NCI-H1930 (cell line): ENCODE measurements at places on chromosomes 16 and 17.
A peak's percentile ranks its signal among the peaks of the same experiment; 100 is the strongest.

GRCh38 chr16:27311448-27311830, 2.3 kb upstream of the IL4R start:
- no peak for DNase-seq

DNA sequence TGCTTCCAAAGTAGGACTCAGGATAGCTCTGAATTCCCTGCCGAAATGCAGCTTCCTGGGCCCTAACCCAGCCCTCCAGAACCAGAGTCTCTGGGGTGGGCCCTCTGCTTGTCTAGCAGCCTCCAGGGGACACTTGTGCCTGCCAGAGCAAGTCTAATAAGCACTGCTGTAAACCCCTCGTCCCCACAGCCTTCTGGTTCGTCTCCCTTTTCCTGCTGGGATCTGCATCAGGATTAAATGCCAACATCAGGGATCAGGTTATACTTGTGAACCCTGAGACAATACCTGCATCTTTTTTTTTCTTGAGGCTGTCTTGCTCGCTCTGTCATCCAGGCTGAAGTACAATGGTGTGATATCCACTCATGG, 282.0 kb downstream of the SEC14L1 start:
- DNase-seq, result no peak

DNA sequence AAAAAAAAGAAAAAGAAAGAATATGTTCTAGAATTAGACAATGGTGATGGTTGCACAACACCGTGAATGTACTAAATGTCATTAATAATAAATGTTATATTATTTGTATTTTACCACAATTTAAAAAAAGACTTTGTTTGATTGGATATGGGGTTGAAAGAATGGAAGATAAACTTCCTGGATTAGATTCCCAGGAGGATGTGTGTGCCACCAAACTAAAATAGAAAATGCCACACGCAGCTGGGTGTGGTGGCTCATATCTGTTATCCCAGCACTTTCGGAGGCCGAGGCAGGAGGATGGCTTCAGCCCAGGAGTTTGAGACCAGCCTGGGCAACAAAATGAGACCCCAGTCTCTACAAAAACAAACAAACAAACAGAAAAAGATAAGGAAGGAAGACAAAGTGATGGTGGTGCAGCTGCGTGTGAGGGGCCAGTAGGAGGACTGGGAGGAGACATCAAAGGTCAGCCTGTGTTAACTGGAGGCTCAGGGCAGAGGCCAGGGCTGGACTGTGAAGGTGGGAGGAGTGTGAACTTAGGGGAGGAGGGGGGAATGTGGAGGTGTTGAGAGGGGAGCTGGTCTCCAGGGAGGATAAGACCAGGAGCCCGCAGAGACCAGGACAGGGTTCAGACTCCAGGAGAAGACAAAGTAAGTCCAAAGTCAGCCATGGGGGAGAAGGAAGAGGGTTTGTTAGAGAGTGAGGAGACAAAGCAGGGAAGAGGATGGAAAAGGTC, 4.1 kb downstream of the PECAM1 start:
- no peak for DNase-seq

- DNase-seq, result no peak
These were observed 38.2 kb downstream of the TK2 start for GRCh38 chr16:66511602-66512271.

GRCh38 chr17:35923609-35924114, 6.9 kb downstream of the RDM1 start:
- DNase-seq, result no peak

DNA sequence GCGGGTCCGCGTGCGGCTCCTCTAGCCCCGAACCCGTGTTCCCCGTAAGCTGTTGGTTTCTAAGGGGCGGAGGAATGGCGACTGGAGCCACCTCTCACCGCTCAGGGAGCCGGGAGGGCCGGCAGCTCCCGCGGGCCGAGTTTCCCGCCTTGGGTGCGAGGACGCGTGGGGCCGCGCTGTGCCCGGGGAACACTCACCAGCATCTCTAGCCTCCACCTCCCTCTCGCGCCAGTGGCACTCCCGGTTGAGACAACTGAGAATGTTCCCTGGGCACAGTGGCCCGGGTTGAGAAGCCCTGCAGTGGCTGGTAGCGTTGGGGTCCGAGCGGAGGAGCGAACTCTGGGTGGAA, 560 bp downstream of the TELO2 start:
- DNase-seq, result no peak

- no peak for DNase-seq
These were observed 63.6 kb downstream of the SHISA6 start for GRCh38 chr17:11304568-11304967.

DNA sequence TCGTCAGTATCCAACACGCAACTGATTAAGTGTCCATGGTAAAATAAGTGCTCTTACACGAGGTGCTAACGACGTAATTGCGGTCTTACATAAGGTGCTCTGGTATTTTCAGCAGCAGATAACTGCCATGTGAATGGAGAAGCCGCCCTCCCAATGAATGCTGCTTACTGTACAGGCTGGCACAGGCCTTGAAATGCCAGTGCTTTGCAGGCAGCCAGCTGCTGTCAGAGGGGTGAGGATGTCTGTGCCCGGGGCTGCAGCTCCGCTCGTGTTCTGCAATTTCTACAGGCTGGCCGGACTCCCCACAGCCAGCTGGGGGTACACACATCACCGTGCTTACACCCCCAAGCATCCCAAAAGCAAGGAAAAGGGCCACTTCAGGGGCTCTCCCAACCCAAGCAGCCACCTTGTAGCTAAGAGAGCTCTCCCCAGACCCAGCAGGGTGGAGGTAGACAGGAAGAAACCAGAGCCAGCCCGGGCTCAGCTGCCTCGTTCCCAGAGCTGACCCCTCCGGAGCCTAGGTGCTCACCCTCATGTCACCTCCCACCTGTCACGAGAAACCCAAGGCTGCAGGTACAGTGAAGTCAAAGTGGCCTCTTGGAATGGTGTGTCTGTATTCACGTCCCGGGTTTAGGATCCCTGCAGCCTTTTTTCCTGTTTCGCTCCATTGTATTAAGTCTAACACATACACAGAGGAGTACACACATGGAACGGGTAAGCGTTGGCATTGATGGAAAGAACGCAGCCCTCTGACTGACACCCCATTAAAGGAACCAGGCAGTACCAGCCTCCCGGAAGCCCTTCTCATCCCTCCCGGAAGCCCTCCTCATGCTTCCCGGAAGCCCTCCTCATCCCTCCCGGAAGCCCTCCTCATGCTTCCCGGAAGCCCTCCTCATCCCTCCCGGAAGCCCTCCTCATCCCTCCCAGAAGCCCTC, 27.2 kb upstream of the RPH3AL start:
- DNase-seq, result no peak

- no peak for DNase-seq
These were observed 95.2 kb upstream of the AXIN2 start for GRCh38 chr17:65656390-65657250.

- DNase-seq, result no peak
These were observed 65.6 kb downstream of the XYLT1 start for GRCh38 chr16:17404941-17405689.

DNA sequence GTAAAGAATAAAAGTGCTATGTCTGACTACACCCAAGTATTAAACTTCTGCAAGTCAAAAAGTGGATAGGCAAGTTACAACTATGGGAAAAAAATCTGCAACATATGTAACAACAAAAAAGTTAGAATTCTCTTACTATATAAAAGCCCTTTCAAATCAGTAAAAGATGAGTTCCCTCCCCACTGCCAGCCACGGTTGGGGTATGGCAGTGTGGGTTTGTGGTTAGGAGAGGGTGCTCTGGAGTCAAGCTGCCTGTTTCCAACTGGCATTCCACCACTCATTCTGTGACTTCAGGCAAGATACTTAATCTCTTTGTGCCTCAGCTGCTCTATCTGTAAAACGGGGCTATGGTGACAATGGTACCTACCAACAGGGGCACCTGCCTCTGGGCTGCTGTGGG, 26.6 kb upstream of the MFSD6L start:
- no peak for DNase-seq

DNA sequence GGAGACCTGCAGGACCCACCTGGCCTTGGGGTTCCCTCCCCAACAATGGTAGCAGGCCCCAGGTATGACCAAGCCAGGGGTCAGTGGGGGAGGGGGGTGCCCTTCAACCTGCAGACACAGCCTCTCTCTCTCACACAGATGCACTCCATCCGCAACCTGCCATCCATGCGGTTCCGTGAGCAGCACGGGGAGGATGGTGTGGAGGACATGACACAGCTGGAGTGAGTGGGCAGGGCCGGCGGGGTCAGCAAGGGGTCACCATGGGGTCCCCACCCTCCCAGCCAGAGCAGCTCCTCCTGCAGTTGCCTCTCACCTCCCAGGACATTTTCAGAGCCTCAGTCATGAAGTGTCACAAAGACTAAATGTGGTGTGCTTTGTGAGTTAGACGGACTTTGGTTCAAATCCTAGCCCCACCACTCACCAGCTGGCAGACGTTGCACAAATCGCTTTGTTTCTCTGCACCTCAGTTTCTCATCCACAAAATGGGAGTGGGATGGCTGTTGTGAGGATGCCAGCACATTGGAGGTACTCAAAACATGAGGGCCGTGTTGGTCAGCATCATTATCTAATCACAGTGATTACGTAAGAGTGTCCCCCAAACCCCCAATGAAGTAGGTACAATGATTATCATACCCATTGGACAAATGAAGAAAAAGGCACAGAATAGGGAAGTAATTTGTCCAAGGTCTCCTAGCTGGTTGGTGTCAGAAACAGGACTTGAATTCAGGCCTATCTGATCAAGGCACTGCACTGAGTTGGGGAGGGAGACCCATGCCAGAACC, 16.0 kb downstream of the MYO15A start:
- no peak for DNase-seq

GRCh38 chr16:1153480-1154160, 714 bp downstream of the CACNA1H start:
- no peak for DNase-seq

DNA sequence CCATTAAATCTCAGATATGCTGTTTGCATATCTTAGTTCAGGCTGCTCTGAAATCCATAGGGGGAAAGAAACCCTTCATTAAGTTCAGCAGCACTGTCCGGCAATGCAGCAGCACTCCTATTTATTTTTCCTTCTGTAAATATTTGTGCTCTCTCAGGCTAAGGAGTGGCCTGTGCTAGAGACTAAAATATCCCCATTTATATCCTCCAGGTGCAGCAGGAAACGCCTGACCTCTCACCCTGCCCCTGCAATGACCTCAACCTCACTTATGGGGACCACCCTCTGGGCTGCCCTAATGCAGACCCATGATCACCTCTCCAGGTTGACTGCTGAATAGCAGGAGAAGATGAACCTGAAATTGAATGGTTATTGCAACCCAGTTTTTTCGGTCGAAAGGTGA, 165.0 kb upstream of the ELAC2 start:
- peak; percentile 91 for DNase-seq

DNA sequence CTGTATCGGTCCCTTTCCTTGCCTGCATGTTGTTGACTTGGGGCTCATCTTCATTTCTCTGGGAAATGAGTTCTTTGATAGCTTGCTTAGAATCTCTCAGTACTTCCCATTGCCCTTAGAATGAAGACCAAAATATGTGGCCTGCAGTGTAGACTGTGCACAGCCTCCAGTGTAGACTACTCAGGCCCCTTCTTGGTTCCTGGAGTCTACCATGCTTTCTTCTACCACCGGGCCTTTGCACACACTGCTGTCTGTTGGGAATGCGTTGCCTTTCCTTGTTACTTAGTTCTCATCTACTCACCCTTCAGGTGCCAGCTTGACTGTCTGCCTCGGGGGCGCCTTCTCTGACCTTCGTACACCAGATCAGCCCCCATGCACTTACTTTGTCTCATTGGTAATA, 82.0 kb downstream of the ABCC1 start:
- no peak for DNase-seq

- DNase-seq, result no peak
These were observed 8.2 kb downstream of the ZNF19 start for GRCh38 chr16:71480956-71481355.

- no peak for DNase-seq
These were observed 7.0 kb upstream of the TMEM92 start for GRCh38 chr17:50267074-50267841.

GRCh38 chr17:81400996-81401722, 5.9 kb downstream of the BAHCC1 start:
- DNase-seq, result no peak

GRCh38 chr16:75044800-75045361, 46.1 kb downstream of the ZNRF1 start:
- DNase-seq, result no peak

DNA sequence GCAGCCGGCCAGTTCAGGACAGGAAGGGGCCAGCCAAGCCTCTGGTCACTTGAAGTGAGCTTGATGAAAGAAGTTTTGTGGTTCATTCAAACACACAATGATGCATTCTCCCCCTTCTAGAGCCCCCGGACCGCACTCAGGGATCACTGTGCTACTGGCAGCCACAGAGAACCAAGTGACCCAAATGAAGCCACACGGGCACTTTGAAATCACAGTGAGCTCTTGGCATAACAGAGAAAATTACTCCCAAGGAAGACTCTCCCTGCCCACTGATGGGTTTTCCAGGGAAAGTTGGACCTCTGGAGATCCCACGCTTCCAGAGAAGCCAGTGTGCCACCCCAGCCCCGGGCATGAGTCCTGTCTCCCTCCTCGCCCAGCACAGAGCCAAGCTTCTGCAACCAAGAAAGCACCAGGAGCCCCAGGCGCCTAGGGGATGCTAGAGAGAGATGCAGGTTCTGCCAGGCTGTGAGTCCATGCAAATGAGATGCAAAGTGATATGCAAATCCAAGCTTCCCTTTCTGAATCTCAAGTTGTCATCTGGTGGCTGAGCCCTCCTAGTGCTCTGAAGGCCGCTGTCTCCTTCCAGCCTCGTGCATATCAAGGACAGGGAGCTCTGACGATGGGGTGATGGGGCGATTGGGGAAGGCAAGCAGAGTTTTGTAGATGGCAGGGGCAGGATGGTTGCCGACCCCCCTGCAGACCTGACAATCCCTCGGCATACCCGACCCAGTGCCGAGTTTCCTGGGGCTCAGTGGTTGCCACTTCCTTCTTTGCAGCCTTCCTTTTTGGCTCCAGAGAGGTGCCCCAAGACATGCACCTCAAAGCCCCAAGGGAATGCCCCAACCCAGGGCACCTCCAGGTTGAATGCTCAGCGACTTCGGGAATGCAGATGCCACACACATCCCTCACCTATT, 59.7 kb upstream of the TNRC6C start:
- DNase-seq, result no peak

- no peak for DNase-seq
These were observed 63.3 kb downstream of the HAPSTR1 start for GRCh38 chr16:9154567-9155410.

DNA sequence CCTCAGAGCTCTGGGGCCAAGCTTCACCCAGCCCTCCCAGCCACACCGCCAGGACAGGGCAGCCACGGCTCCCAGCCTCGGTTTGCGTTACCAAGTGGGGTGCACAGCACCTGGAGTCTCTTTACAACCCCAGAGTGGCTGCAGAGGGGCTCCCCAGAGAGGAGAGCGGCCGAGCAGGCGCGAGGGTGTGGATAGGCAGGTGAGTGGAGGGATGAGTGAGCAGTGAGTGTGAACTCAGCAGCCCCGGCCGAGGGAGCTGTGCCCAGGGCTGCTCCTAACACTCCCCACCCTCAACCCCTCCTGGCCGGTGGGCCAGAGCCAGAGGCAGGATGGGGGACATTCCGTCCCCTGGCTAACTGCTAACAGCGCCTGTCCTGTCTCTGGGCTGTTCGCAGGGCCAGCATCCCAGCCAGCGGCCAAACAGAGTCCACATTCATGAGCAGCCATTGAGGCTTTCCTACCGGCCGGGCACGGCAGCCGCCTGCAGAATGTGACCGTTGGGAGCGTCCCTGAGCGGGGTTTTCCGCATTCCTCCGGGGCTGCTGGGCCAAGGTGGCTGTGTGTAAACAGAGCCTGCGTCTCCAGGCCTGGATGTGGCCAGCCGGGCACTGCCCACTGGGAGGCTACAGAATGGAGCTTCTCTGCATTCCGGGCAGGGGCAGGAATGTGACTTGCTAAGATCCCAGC, 5.3 kb downstream of the ZNF469 start:
- no peak for DNase-seq
